ENCODE measurements at places on chromosomes 1 and 21. TPM values are rescaled to one million over a fixed set of nuclear protein-coding genes. Genes with fewer than 3 reads are reported as not detected.

VAV3 gene
- 1.1 TPM for total RNA-seq

PCSK9 gene
- total RNA-seq, result not detected

GRCh38 chr1:176073524-176074157 lies 133.4 kb downstream of the COP1 start:
- peak; percentile 90 for DNase-seq

DNA sequence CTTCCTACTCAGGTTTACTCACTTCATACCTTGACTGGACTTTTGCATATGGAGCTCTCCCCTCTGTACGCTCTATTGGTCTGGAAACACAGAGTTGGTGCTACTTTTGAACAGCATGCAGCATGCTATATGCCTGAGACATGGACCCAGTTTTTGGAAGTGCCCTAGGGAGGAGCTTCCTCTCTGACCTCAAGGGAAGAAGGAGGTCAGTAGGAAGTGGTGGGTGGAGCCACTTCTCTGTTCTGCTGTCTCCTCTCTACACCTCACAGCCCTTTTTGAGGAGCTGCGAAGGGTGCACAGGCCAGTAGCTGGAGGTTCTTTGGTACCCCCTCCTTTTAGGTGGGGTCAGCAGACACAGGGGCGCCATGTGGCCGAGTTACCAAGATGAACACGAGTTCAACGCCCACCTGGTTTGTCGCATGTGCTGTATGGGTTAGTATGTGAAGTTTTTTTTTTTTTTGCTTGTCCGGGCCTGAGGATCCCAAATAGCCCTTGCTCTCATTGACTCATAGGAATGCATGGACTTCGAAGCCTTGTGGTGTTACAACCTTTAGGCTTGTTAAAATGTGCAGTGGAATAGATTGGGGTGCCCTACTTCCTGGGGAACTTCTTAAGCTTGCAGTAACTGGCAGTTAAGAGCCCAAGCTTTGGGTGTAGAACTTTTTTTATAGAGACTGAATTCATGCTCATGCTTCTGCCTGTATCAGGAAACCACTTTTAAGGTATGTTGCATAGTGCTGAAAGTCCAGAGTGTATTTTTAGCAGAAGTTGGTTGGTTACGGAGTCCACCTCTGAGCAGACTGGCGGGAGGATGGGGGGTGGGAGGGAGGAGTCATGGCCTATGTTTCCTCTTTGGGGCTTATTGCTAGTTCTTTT lies 10.7 kb downstream of the MACF1 start:
- peak; percentile 43 for DNase-seq

DNA sequence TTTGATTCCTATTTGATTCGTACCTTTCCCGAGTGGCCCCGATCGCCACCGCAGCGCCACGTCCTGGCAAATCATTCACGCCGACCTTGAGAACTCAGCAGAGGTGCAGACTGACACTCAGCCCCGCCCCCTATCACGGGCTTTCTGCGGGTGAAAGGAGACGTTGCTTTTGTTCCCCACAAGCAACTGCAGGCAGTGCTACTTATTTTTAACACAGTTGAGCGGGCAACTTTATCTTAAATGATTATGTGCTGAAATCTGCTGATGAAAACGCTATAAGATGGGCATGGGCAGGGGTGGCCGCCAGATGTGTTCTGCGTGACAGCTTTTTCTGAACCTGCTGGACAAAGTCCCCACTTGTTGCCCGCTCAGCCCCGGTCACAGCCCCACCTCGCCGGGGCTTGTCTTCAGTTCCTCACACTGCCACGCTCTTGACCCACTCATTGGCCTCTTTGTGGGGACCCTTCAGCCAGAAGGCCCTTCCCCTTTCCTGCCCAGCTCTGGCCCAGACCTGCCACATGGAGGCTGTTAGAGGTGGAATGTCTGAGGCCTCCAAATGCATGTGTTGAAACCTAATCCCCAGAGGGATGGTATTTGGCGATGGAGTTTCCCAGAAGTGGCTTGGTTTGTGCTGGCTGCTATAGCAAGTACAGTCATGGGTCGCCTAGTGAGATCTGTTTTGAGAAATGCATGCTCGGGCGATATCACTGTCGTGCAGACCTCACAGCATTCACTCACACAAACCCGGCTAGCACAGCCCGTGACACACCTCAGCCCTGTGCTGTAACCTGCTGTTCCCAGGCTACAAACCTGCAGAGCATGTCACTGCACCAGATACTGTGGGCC lies 15.7 kb upstream of the PDXK start:
- no peak for DNase-seq

ZNF687 gene
- total RNA-seq, result 21.3 TPM

INAVA gene
- not detected for total RNA-seq

TCP10L gene
- 0.07 TPM for total RNA-seq

DNA sequence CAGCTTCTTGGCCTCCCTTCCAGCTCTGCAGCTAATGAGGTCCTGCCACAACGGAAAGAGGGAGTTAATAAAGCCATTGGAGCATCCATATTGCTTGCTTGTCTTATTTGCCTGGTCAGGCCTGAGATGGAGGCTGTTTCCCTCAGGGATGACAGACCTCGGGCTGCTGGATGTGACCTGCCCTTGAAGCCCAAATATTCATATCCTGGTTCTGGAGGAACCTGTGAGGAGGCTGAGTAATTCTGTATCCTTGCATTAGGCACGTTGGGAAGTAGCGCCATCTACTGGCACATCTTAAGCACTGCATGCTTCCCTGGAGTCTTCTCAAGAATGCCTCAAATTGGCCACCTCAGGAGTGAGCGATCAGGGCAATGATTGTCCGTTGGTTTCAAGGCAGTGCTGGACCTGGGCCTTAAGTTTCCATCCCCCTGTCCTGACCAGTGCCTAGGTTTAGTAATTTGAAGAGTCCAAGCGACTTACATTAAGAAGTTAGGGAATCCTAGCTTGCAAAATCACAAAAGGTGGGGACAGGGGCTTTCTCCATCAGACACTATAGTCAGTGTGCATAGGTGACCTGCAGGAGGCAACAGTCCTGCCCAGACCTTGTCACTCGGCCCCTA lies 13.8 kb upstream of the NASP start:
- DNase-seq, result peak; percentile 88

DNA sequence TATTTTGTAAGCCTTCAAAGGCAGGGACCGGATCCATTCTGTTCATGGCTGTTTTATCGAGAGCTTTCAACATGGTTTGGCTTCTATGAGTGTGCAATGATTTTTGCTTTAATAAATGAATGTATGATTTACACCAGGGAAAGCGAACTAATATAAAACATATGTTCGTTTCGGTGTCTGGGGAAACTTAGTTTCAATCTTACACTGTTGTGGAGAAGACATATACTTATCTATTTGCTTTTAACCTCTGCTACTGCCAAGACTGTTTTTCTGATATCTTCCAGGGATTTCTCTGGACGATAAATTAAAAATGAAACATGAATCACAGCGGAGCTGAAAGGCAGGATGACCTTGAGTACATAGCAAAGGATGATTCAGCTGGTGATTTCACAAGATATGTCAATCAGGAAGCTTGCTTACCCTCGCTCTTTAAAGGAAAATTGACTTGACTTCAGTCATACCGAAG lies 14.7 kb upstream of the CYYR1 start:
- DNase-seq, result no peak

- DNase-seq, result no peak
These were observed 133.6 kb upstream of the SLC45A1 start for GRCh38 chr1:8184301-8184700.

DNA sequence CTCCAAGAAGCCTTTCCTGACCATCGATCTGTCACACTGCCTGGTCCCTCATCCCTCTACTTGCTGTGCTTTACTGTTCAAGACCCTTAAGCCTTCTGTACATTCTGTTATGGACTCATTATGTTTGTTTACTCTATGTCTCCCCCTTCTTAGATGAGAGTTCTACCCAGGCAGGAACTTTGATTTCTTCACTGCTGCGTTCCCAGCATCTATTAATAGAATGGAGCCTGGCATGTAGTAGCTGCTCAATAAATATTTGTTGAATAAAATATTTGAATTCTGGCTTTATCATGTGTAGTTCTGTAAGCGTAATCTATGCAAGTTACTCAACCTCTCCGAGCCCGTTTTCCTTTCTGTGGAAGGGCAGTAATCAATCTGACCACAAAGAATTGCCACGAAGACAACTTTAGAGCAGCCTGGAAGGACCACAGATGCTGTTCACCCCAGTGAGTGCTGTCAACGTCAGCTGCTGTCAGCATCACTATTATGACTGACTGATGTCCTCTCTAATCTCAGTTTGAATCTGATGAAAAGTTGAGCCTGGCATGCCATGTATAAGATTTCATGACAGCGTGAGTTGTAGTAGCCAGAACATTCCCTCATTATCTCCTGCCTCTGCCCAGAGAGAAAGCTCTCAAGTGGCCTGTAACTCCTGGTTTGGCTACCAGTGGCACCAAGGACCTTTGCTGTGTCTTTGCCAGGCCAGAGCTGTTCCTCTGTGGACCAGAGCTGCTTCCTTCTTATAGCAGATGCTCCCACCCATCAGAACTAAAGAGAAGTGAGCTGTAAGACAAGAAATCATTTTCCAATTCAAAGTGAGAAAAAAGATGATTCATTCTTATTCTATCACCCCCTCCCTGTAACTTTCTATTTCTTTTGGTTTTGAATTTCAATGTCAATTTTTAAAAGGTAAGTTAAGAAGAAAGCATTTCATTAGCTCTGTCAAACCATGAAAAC lies 94.5 kb downstream of the PRDM2 start:
- DNase-seq, result no peak

DNA sequence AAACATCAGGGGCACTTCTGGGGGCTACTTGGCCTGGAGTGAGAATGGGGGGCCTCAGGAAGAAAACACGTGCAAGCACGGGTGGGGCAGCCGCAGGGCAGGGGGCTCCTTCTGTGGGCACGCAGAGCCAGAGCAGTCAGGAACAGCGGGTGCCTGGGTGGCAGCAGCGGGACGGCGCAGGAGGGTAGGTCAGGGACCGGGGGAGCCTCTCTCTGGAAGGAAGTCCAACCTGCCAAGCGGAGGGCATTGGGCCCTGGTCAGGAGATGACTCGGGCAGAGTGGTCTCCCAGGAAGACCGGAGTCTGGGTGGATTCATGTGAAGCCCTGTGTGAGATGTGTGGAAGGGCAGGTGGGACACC lies 27.1 kb downstream of the CTNNBIP1 start:
- DNase-seq, result no peak

GRCh38 chr1:224615861-224616755 lies at the start of gene CNIH3:
CNIH3 (plus strand) TSS chr1:224616317; CDS start chr1:224617175, 858 bp downstream.
- no peak for DNase-seq

SELENBP1 gene
- not detected for total RNA-seq

DNA sequence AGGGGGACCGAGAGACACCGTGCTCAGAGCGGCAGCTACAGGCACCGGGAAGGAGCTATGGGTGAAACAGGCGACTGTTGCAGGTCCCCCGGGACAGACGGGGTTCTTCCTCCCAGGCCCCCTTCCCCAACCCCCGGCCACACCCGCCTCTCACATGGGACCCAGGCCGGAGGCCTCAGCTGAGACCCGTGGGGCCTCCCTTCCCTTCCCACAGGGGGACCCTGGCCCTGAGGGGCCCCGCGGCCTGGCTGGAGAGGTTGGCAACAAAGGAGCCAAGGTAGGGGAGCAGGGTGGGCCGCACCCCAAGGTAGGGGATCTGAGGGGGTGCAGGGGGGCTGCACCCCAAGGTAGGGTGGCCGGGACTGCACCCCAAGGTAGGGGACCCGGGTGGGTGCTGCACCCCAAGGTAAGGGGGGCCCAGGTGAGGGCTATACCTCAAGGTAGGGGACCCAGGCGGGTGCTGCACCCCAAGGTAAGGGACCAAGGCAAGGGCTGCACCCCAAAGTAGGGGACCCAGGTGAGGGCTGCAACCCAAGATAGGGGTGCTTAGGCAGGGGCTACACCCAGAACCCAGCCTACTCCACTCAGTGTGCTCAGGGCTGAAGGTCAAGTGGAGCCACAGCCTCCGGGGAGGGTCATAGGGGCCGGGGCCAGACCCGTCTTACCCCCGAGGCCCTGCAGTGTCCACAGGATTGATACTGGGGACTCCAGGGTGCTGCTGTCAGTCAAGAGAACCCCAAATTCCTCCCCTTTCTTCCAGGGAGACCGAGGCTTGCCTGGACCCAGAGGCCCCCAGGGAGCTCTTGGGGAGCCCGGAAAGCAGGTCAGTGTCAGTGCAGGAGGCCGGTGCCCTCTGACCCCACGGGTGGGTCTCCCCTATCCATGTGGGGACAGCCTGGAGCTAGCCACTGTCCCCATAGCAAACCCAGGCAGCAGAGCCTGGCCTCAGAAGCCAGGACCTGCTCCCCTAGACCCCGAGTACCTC lies 22.7 kb downstream of the COL6A2 start:
- no peak for DNase-seq

- no peak for DNase-seq
These were observed 128.3 kb downstream of the NRDC start for GRCh38 chr1:51750218-51750617.

DNA sequence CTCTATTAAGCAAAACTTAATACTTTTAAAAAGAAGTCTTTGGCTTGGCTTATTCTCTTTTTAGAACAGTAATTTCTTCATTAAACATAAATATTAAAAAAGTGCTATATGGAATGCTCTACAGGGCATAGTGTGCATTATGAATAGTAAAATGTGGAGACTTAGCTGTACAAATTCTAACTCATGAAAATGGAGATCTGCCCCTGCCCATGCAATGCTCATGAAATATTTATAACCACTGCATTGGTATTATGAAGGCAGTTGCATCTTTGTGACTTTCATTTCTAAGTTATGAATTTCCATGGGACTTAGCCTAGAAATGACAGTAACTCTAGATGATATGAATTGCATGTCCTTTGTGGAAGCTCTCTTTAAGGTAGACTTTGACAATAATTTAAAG lies 586.0 kb downstream of the PTBP2 start:
- DNase-seq, result no peak

DNA sequence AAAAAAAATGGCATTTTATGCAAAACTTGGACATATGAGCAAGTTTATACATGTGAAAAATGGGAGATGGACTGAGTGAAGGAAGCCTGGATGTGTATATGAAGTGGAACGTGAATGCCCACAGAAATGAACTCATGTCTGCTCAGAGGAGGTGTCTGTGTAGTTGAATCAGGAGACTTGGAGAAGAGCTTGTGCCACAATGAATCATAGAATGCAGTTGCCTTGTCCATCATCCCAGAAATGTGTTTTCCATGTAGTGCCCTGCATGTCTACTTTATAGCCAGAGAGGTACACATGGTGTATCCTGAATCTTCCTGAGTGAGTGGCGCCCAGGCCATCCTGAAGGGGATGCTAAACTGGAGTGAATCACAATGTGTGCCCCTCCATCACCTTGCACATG lies 2.6 kb upstream of the ILDR2 start:
- DNase-seq, result no peak

- no peak for DNase-seq
These were observed 5.3 kb upstream of the RGS7 start for GRCh38 chr1:241362350-241362749.

DNA sequence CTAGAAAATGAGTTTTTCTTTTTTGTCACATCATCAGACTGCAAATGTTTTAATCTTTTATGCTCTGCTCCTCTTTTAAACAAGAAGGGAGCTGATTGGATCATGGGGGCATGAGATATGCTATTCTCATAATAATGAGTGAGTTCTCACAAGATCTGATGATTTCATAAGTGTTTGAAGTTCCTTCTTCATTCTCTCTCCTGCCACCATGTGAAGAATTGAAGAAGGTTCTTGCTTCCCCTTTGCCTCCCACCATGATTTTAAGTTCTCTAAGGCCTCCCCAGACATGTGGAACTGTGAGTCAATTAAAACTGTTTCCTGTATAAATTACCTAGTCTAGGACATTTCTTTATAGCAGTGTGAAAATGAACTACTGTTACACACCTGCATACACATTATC lies 218.2 kb downstream of the NRIP1 start:
- DNase-seq, result no peak

Data from Karpas-422 (cell line).